LoVo (cell line): ENCODE measurements at places on chromosomes 13 and 19.
A peak's percentile ranks its signal among the peaks of the same experiment; 100 is the strongest.

- DNase-seq: no peak
These were observed 88.1 kb downstream of the SHISA2 start for GRCh38 chr13:25963674-25964073.

DNA sequence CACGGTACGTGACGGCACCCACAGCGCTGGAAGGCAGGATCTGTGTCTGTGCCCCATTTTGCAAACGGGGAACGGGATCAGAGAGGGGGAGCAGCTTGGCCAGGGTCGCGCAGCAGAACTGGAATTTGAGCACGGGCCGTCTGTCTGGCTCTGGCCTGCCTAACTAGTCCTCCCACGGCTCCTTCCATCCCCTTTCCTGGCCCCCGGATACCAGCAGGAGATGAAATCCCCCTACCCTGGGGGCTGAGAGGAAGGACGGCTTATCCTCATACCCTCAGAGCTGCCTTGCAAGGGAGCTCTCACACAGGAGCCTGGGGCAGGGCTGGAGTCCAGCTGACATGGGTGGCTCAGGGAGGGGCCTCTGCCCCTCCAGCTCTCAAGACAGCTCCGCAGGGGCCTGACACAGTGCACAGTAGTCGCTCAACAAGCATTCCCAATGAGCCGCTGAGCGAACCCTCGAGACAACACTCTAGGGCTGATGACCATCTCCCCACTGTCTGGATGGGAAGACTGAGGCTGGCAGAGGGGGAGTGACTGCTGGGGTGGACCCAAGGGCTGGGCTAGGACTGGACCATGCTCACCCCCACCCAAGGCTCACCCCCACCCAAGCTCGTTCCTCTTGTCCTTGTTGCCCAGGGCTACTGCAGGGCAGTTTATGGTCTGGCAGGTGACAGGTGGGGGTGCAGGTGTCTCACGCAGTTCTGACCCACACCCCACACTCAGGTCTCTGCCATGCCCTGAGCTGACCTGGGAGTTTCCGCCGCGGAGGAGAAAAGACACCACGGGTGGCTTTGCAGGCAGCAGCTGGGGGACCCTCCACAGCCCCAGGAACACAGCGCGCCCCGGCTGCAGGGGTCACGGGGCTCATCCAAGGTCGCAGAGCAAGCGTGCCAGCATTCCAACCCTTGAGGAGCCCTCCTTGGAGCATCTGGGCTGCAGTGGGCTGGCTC lies 4.0 kb downstream of the ZBTB7A start:
- DNase-seq: no peak

DNA sequence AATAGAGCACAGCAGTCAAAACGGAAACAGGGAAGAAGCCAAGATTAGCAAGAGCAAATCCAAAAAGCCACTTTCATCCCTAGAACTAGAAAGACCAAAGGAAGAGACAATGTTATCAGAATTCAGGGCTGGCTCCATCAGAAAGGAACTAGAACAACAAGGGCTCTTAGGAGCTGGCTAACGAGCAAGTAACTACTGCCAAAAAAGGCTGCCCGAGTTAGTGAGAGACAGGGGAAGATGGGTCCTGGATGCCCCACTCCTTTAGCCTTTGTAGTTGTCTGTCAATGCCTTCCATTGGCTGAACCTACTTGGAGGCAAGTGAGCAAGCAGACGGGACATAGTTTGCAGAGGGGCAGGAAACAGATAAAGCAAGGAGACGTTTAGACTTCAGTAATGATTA lies 240.4 kb downstream of the KLF12 start:
- DNase-seq: no peak

DNA sequence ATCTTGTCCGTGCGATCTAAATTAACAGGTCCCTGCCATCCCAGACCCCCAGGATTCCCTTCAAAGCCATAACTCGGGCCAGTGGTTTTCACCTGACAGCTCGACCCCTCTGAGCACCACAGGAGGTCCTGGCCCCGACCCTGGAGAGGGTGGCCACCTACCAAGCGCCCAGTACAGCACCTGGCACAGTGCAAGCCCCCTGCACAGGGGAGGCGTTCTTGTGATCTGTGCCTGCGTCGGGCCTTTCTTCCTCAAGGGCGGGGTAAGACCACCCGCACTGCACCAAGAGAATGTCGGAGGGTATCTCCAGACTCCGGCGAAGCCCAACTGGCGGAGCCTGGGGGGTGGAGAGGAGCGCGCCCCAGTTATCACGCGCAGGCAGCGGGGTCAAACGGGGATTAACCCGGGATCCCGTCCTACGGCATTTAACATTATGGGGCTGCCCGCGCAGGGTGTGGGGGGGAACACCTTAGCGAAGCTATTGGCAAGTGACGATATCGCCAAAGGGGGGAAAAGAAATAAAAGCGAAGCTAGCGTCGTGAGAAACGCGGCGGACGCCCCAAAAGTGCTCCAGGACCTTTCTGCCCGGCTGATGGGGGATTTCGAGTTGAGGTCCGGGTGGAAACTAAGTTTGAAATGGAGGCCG lies 1.3 kb upstream of the HNRNPL start:
- no peak for DNase-seq

GRCh38 chr19:13068085-13068846 lies 34.4 kb downstream of the LYL1 start:
- no peak for DNase-seq

- no peak for DNase-seq
These were observed 20.6 kb downstream of the LRRC63 start for GRCh38 chr13:46232281-46232680.

- DNase-seq: no peak
These were observed 4.3 kb upstream of the CEACAM19 start for GRCh38 chr19:44666852-44667556.

GRCh38 chr13:63092456-63092855 lies 1676.8 kb upstream of the PCDH20 start:
- DNase-seq: no peak

DNA sequence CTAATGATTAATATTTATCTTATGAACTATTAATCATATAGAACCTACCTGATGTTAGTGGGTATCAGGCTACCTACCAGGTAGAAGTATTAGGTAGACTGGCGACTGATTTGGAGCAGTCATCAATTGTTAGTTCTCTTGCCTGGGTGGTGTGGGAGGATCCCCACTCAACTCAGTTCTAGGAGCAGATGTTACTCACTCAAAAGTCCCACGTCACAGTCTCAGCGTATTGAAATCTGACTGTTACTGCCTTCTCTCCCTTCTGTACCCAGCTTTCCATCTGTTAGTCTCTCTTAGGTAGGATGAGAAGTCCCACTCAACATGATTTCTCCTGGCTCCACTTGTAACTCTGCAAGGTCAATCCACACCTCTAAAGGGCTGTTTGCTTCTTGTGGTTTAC lies 102.7 kb downstream of the OLFM4 start:
- no peak for DNase-seq

GRCh38 chr13:30676672-30677071 lies 58.7 kb upstream of the ALOX5AP start:
- DNase-seq: no peak

- peak; percentile 80 for DNase-seq
These were observed at the start of gene LRRC8E for GRCh38 chr19:7888145-7888825. Gene LRRC8E (plus strand): TSS chr19:7888510. CDS start chr19:7895604, 7,094 bp downstream.

GRCh38 chr19:35211545-35212230 lies 16.9 kb downstream of the FAM187B start:
- DNase-seq: no peak

- no peak for DNase-seq
These were observed 9.8 kb upstream of the ZSCAN5A start for GRCh38 chr19:56324436-56324835.

- DNase-seq: no peak
These were observed 905.7 kb upstream of the SLITRK5 start for GRCh38 chr13:86765462-86765861.

- no peak for DNase-seq
These were observed 367.9 kb downstream of the LIG4 start for GRCh38 chr13:107847406-107847805.

GRCh38 chr13:33471204-33471603 lies 185.6 kb upstream of the STARD13 start:
- no peak for DNase-seq

GRCh38 chr13:21071924-21072323 lies 10.5 kb upstream of the LATS2 start:
- DNase-seq: no peak

DNA sequence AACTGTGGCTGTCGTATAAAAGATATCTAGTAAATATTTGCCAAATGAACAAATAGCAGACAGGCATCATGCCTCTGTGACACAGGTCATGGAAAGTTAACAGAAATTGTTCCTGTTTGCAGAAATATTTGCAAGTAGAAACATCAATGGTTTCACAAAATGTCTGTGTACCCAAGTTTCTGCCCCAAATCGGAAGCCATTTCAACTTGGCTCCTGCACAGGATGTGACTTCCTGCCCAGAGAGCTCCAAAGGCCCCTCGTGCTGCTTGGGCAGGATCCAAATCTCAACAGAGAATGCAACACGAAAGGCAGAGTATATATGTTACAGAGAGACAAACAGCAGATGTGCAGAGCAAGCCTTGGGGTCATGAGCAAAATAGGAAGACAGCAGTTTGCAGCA lies 95.5 kb upstream of the SERP2 start:
- no peak for DNase-seq

DNA sequence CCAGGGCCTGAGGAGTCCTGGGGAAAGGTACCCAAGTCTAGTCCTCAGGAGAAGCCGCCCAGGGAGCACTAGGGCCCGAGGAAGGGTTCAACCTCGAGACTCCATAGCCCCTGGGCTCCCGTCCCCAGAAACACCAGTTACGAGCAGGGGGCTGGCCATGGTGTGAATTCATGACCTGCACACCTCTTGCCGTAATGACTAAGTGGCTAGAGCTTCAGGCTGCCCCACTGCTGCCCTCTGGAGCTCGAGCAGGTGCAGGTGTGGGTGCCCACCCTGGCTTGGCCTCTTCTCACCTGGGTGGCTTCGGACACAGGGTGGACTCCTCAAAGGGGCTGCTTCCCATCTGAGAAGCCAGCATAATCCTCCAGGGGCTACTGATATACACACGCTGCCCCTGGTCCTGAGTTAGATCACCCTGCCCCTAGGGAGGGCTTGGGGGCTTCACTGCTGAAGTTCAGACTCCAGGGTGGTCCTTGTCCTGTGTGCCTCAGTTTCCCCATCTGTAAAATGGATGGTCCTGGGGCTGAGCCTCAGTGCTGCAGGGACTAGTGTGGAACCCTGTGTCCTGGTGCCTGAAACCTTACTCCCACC lies 13.6 kb downstream of the SPC24 start:
- DNase-seq: peak; percentile 14

DNA sequence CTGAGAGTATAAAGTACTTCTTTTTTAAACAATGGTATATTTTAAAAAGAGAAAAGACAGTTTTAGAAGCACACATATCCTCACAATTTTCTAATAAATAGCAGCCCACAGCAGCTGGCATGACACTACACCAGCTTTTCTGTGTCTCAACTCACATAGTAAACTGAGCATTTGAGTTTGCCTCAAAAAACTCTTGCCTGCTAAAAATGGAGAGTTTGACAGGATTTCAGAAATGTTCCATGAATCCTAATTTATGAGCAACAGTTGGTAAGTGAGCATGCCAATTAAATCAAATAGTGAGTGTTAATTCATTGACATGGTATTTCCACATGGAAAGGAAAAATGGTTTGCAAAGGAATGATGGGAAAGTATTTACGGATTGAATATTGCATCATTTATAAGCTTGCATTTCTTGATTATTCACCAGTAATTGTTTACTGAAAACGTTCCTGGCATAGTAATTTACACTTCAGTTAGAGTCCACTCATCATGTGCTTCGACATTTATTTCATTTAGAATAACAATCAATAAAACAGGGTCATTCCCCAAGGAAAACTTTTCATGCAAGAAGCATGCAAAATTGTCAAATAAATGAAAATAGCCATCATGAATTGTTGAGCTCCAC lies 323.0 kb downstream of the EFNB2 start:
- DNase-seq: no peak

- no peak for DNase-seq
These were observed 6.9 kb downstream of the CTU1 start for GRCh38 chr19:51101171-51101865.

DNA sequence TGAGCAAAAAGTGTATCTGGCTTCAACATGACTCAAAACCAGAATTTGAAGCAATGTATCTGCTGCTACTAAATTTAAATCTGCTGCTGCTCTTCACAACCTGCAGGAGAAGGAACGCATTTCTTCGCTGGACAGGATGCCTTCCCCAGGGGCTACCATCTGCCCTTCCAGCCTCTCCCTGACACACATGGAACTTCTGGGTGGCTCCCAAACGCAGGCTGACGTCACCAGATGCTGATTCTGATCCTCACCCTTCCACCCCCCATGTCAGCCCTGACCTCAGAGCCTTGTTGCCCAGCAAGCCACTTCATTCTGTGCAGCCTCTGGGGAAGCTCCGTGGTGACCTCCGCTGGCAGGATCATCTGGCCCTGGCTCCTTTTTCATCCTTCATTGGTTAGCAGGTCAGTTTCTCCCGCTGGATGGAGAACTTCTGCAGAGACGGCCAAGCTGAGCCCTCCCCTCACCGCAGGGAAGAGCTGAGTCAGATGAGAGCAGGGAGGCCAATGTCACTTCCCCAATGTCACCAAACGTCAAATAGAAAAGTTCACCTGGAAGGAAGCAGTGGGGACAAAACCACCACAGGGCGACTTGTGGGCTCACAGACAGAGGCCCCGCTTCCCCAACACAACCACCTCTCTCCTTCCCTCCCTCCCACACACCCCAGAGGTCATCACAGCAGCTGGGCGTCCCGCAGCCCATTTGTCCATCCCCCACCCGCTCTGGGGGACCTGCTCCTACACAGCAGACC lies 14.0 kb upstream of the RAB20 start:
- DNase-seq: no peak

- DNase-seq: no peak
These were observed 758.7 kb downstream of the SLITRK5 start for GRCh38 chr13:88429862-88430261.

GRCh38 chr19:35157431-35157830 lies 2.9 kb downstream of the FXYD5 start:
- DNase-seq: no peak

DNA sequence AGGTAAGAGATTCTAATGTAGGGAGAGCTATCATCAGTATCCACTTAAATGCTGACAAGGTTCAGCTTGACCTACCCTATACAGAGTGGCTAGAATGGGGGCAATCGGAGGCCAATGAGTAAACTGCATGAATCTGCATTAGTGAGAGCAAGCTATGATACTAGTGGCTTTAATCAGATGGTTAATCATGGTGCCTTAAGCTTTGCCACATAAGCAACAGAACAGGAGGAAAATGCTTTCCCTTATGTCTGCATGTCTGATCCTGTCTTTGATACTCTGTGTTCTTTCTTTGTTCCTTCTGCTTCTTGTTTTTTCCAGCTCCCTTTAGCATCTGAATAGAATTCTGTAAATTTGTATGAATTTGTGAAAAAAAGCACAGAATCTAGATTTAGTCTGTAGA lies 91.1 kb downstream of the WDFY2 start:
- no peak for DNase-seq

DNA sequence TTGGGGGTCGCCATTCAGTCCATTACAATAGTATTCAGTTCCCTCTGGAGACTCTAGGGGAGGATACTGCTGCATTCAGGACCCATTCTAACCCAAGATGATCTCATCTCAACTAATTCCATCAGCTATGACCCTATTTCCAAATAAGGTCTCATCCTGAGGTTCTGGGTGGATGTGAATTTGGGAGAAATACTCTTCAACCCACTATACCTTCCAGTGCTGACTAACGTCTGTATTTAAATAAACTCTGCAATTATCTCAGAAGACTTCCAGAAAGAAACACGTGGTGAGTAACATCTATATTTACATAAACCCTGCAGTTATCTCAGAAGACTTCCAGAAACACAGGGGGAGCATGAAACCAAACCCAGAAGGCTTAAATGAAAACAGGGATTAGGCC lies 1300.7 kb downstream of the PCDH9 start:
- no peak for DNase-seq

GRCh38 chr19:51201712-51202111 lies 23.2 kb upstream of the CD33 start:
- no peak for DNase-seq

GRCh38 chr19:55353356-55353802 lies 1.1 kb downstream of the COX6B2 start:
- DNase-seq: no peak
